ENCODE measurements at places on chromosomes 4 and X.

- DNase-seq: no peak
Observed at GRCh38 chr4:61318431-61318830, 118.3 kb downstream of the ADGRL3 start.

DNA sequence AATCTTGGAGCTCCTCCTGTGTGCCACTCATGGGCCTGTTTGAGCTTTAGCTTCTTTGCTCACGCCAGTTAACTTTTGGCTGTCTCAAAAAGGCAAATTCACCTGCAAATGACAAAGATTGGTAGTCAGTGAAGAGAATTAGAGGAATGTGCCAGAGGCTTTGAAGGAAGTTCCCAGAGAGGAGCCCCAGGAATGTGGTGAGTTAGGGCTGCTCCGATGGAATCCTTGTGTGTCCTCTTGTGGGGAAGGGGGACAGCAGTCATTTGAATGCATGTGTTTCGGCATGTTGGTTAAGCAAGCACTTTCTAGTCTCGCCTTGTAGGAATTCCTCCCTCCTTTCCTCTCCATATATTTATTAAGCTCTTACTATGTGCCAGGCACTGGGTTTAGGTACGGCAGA lies 62.9 kb downstream of the ELF4 start:
- no peak for DNase-seq

- DNase-seq: peak; percentile 89
Observed at GRCh38 chr4:48779095-48779997, 733 bp downstream of the FRYL start.

GRCh38 chr4:112451831-112452230 lies 64.1 kb downstream of the NEUROG2 start:
- no peak for DNase-seq

DNA sequence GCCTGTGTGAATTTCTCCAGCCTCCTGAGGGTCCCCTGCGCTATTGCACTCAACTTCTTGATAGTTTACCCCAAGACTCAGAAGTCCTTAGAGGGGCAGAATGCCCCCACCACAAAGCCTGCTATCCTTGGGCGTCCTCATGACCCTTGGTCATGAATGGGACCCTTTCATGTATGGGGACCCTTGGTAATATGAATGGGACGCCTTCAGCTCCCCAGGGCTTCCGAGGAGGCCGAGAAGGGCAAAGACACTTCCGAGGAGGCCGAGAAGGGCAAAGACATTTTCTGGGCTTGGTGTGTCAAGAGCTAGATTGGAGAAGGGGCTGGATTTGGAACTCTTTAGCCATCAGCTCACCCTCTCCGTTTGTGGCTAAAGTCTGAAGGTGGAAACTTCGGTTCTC lies 8.6 kb downstream of the SHOX start:
- no peak for DNase-seq

DNA sequence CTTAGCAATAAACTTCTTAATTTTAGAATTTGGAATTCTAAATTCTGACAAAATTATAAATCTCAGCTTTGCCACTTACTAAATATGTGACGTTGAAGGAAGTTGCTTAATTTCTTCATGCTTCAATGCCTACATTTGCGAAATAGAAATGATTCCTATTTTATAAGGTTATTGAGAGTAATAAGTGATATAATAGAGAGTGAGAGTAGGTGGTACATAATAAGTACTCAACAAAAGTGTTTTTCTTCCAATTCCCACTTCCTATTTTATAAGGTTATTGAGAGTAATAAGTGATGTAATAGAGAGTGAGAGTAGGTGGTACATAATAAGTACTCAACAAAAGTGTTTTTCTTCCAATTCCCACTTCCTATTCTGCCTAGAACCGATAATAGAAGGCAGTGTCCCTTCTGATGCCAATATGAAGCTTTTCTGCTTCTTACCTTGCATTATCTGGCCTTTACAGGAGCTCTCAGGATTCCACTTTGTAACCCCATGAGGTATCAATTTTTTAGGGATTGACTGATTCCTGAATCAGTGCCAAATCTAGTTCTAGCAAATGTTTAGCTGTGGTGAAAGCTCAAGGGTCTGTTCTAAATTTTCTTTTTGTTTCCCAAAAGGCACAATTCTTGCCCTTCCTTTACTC lies 31.4 kb downstream of the VSIG4 start:
- DNase-seq: no peak

DNA sequence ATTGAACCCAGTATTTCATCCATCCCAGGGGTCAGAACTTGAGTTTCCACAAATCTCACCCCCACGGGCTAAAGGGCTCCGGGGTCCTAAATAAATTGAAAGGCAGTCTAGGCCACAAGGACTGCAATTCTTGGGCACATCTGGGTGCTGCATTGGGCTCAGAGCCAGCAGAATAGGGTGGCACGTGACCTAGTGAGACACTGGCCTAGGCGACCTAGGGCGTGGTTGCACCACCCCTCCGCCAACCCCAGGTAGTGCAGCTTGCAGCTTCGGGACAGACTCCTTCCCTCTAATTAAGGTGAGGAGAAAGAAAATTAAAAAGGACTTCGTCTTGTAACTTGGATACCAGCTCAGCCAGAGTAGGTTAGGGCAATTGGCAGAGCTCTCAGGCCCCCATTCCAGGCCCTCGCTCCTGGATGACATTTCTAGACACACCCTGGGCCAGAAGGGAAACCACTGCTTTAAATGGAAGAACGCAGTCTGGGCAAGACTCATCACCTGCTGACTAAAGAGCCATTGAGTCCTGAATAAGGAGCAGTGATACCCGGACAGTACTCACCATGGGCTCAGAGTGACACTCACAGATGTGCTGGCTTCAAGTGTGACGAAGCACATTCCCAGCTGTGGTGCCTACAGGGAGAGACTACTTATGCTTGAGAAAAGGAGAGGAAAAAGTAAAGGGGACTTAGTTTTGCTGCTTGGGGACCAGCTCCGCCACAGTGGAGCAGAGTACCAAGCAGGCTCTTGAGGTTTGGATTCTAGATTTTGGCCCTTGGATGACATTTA lies 735.4 kb downstream of the FSTL5 start:
- no peak for DNase-seq
